GDM1 (cell line): ENCODE measurements at places on chromosomes 2 and 18.

GRCh38 chr2:46232860-46233259 lies 64.3 kb upstream of the EPAS1 start:
- DNase-seq = no peak

DNA sequence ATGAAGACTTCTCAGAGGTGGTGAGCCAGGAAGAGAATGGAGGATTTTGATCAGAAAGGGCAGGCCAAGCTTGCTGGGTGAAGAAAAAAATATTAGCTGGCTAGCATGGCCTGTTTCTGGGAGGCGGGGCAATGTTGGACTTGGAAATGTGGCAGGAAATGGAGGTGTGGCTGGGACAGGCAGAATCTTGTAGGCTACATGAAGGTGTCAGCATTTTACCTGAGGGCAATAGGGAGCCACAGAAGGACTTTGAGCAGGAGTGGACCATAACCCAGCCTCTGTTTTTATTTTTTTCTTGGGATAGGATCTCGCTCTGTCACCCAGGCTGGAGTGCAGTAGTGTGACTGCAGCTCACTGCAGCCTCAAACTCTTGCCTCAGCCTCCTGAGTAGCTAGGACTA lies 31.7 kb downstream of the EMX1 start:
- no peak for DNase-seq

DNA sequence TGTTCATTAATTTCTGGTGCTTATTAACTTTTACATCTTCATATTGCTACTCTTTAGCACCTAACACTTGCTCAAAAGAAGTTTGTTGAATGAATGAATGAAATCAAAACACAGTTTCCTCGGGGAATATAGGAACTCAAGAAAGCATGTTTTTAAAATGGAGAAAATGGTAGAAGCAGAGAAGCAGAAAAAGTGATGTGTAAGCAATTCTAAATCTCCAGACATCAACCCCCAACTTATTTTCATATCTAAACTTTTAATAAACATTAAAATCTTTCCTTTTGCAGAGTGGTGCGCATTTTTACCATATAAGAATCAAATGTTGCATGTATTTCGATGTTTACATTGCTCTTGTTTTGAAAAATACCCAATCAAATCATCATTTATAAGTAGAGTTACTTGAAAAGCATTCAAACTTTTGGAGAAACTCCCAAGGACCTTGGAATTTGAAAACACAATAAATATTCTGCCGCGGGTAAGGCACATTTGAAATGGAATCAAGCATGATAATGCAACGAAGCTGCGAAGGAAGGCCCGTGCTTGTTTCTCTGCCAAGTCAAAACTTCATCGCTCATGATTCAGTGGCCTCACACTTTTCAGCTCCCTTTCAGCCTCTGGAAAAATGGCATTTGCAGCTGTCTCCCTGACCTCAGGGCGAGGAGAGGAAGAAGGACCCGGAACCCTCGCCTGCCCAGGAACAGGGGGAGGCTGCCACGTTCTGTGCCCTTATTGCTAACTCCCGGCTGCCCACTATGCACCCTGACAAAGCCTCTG lies 26.7 kb upstream of the SMIM21 start:
- no peak for DNase-seq

- DNase-seq = no peak
Measured at GRCh38 chr2:6671913-6672312, 193.8 kb downstream of the CMPK2 start.

DNA sequence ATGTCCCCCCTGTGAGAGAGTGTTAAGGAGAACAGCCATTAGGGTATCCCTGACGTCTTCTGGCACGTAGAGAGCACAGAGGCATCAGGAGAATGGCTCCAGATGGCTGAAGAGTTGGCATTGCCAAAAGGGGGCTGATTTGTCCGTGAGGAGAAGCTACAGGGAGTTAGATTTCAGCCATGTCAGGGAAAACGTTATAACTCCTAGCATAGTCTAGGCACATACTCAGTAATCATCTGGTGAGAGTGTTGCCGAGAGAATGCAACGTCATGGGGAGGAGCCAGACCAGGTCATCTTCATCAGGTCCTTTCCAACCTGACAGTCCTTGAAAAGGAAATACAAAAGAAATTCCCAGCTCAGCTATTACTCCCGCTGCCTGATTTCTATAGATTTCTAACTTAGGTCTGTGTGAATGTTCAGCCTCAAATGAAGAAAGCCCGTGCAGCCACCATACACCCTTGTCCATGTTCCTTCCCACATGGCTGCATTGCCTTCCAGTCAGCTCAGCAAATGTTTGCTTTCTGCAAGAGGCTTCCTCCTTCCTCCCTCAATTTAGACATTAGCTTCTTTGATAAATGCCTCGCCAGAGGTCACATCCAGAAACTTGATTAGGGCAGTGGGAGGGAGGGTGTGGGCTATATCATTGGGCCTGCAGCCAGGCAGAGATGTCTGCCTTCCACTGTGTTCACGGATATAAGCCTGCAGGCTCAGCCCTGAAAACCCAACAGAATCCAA lies 93.0 kb downstream of the STPG4 start:
- DNase-seq = no peak

DNA sequence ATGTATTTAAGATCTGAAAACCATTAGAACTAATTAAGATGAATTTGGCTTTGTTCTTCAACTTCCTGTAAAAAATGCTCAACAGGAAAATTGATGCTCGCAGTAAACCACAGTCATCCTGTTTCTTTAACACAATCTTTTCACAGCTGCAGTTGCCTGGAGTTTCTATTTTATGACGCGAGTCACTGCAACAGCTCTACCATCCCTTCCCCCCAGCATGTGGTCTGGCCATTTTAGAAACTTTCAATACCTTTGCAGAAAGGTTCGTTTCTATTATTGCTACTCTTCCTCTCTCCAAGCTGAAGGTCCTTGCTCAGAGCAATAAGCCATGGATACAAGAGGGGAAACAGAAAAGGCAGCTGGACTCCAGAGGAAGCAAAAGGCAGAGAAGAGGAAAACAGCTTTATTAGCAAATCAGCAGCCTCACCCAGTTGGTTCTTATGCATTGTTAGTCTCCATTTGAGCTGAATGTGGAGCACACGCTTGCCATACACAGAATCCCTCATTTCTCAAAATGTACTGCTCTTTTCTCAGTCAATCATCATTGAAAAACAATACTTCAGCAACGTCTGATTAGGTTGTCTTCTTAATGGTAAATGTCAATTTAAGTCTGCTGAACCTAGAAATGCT lies 3.9 kb downstream of the WIPF1 start:
- DNase-seq = peak; percentile 57

DNA sequence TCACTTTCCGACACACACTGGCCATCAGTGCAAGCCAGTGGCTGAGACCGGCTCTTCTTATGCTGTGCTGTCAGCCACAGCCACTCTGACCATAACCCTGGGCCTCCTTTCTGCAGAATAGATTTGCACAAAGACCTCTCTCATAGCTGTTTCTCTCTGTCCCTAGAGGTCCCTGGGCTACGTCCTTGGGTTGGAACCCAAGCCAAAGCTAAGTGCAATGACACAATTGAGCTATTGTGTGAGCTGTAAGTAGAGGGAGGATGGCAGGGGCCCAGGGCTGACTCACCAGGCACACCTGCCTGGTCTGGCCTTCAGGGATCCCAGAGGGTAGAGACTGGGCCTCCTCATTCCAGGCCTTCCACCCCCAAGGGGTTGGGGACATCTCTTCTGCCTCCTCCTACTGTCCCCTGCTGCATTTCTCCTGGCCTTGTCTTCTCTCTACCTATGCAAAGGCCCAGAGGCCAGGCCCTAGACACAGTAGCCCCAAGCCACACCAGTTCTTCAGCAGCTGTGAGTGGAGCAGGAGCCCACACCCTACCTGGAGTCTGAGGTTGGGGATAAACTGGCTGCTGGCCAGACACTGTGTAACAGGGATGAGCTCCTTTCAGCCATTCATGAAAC lies 174.6 kb downstream of the NCK2 start:
- no peak for DNase-seq

DNA sequence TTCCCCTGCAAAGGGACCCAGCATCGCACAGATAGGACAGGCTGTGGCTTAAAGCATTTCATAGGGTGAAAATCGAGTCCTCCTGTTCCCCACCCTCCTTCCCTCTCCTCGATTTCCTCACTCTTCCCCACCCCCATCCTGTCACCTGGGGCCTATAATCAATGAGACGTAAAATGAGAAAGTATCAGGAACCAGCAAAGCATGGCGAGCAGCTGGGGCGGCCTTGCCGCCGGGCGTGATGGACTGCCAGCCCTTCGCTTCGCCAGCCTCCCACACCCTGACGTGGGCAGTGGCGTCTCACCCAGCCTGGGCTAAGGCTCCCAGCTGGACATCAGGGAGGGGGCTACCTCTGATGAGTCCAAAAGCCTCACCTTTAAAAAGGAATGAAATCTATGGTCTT lies 11.1 kb downstream of the SLC30A3 start:
- no peak for DNase-seq
